Occipital lobe (tissue), 3 donors: ENCODE measurements at places on chromosomes 12 and 14. TPM values are rescaled to one million over a fixed set of nuclear protein-coding genes. Genes with fewer than 3 reads are reported as not detected.
A peak's percentile ranks its signal among the peaks of the same experiment; 100 is the strongest.

GRCh38 chr12:125412506-125412905 is 347.3 kb downstream of the AACS start:
- DNase-seq: peak; percentile 44

DNA sequence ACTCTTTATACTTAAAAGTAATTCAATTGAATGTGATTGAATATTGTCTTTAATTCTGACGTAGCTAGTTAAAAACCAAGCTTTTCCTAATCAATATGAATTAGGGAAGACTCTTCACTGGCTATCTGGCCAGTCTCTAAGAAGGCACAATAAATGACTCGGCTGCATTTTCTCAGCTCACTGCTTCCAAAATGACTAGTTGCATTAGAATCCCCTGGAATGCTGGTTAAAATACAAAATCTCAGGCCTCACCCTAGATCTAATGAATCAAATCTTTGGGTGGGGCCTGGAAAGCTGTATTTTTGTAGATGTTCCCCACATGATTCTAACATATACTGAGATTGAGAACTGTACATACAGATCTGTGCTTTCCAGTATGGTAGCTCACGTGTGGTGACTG is 242.1 kb downstream of the CHST11 start:
- DNase-seq: no peak

DNA sequence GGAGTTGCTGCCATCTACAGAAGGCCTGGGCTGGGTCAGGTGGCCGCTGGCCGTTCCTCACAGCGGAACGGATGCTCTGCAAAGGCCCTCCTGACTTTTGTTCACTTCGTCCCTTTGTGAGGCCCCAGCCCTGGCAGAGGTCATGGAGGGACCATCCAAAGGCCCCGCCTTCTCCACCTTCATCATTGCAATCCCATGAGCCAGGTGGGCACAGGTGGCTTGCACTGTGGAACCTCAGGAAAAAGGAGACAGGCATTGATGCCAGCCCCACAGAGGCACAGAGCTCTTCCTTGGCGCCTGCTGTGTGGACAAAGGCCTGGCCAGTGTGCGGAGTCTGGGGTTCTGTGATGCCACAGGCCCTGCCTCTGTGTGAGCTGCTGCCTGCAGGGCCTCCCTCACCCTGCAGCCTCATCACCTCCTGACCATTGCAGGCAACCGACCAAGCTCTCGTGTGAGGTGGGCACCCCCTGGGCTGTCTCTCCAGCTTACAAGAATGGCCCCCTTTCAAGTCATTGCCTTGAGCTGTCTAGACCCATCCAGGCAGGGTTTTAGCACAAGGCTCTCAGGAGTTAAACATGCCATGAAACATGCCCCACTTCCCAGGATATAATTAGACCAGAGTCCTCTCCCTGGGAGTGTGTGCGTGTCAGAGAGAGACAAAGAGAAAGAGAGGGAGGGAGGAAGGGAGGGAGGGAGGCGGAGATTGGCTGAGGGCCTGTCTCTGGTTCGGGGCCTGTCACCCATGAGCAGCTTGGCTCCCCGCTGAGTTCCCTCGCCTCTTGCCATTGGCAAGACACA is 19.3 kb downstream of the NFKBIA start:
- DNase-seq: peak; percentile 85

GRCh38 chr12:70354787-70355186 is 11.3 kb upstream of the KCNMB4 start:
- no peak for DNase-seq

- DNase-seq: no peak
Observed at GRCh38 chr14:64673316-64673715, 30.9 kb upstream of the PLEKHG3 start.

- DNase-seq: no peak
Observed at GRCh38 chr12:95522692-95523091, 28.6 kb downstream of the USP44 start.

- no peak for DNase-seq
Observed at GRCh38 chr12:123989168-123989567, 16.2 kb downstream of the ZNF664 start.

DNA sequence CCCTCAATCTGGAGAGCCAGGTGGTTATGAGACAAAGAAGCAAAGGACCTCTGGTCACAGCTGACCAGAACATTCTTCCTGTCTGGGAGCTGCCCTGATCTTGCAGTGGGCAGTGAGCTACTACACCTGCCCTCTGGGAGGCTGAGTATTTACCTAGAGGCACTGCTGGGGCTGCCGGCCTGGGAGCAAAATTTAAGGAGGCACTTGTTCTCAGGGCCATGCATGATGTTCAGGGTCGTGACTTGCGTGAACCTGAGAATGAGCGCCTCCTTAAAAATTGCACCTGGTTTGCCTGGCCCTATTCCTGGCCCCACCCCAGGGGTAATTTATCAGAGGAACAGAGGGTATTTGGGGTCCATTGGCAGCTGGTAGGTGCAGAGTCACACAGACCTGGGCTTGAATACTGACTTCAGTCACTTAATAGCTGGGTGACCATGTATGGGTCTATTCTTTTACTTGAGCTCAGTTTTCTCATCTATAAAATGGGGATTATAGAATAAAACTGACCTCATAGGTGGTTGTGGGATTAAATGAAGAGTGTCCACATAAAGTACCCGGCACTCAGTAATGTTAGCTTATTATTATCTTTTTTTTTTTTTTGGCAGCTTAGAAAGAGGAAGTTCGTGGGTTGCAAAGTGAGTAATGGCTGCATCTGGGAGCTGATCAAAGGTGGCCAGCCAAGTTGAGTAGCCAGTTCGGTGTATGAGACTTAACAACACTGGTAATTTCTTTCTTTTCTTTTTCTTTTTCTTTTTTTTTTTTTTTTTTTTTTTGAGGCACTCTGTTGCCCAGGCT is 107.4 kb upstream of the MED13L start:
- no peak for DNase-seq

DNA sequence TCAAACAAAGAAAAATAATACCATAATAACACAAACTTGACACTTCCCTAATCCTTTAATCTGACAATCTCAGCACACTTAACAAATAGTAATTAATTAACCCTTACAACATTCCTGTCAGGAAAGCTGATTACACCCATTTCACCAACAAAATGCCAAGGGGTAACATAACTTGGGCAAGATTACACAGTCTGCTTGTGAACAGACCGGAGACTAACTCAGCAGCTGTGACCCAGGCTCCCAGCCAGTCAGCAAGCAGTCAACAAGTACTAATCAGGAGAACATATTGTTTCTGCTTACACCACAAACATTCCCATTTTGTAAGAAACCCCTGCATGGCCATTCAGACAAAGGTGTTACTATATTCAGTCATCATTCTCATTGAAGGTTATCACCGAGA is 592.5 kb upstream of the FLRT2 start:
- no peak for DNase-seq

Gene SMCO2
- 0.78 TPM for total RNA-seq

- no peak for DNase-seq
Observed at GRCh38 chr12:66240096-66240820, 51.2 kb downstream of the IRAK3 start.

Gene POC1B
- total RNA-seq: 15.6 TPM

- no peak for DNase-seq
Observed at GRCh38 chr12:42270596-42270995, 32.5 kb upstream of the YAF2 start.

DNA sequence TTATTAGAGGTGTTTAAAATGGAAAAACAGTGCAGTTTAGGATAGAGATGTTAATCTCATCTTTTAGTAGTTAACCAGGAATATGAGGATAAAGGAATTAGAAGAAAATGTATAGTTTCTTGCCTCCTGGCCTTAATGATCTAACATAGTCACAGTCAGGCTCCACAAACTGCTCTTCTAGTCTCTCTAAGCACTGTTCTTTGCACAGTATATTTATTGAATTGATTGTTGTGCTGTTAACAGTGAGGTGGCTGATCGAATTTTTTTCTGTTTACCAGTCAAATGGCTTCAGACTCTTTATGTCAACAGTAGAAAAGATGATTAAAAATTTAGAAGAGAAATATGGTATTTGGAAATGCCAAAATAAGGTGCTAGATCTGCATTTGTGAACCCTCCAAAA is 37.8 kb downstream of the ATF7IP start:
- DNase-seq: no peak

DNA sequence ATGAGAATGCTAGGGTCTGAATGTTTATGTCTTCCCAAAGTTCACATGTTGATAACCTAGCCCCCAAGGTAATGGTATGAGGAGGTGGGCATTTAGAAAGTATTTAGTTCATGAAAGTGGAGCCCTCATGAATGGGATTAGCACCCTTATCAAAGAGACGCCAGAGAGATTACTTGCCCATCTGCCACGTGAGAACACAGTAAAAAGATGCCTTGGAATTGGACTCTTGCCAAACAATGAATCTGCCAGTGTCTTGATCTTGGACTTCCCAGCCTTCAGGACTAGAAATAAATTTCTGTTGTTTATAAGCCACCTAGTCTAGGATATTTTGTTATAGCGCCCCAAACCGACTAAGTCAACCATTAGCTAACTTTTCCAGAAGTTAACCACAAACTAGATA is 92.0 kb upstream of the SLC38A4 start:
- no peak for DNase-seq

Gene CDK2
- total RNA-seq: 6.7 TPM

Gene MYF6
- 0.47 TPM for total RNA-seq

DNA sequence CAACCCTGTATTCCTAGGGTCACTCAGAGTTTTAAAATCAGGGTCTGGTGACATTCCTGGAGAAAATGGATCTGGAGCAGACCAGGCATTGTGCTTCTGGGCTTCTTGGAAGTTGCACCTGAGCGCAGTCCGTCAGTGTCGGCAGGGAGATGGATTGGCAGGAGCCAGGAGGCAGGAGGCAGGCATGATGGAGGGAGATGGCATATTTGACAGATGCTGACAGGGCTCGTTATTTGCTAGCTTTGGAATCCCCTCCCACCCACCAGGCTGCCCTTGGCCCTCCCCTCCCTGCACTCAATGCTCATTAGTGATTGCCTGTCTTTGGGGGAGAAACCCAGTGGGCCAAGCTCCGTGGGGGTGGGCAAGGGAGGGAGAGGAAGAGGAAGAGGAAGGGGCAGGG is 4.7 kb downstream of the CISTR start:
- no peak for DNase-seq

Gene KIF5A
- total RNA-seq: 50.2 TPM

Gene ZDHHC22
- 12.0 TPM for total RNA-seq

- no peak for DNase-seq
Observed at GRCh38 chr14:88904864-88905263, 80.4 kb downstream of the TTC8 start.

DNA sequence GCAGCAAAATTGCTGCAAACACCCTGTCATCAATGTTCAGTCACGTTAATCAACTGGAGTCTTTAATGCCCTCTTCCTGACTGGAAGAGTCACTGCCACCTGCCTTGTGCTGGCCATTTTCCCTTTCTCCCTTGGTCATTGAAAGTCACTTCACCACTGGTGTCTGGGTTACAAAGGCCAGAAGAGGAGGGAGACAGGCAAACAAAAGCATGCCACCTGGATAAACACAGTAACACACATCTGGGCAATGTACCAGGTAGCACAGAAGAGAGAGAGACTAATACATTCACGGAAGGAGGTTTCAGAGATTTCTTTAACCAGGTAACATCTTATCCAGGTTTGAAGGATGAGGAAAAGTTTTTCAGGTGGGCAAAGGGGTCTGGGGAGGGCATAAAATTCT is 32.7 kb downstream of the GPHB5 start:
- DNase-seq: no peak

Gene ZNF219
- total RNA-seq: 9.7 TPM

DNA sequence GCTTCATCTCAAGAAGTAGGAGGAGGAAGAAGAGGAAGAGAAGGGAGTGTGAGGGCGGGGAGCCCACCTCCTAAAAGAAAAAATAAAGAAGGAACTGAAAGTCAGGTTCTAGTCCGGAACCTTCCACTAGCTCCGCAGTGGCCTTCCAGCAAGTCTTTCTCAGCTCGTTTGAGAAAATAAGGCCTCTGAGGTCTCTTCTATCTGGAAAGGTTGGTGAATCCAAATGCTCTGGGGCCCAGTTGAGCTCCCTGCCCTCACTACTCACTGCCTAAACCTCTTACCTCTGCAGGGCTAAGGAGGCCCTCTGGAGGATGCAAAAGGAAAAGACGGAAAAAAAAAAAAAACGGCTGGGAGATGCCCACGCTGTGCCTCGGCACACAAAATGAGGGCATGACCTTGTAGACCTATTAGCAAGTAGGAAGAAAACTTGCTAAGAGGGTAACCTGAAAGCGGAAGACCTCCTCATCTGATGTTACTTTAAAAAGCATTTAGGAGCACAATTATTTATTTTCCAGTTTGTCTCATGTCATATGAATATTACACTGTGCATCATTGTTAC is 35.9 kb downstream of the FBLN5 start:
- no peak for DNase-seq

GRCh38 chr12:52361553-52361952 is 5.7 kb downstream of the KRT85 start:
- no peak for DNase-seq

DNA sequence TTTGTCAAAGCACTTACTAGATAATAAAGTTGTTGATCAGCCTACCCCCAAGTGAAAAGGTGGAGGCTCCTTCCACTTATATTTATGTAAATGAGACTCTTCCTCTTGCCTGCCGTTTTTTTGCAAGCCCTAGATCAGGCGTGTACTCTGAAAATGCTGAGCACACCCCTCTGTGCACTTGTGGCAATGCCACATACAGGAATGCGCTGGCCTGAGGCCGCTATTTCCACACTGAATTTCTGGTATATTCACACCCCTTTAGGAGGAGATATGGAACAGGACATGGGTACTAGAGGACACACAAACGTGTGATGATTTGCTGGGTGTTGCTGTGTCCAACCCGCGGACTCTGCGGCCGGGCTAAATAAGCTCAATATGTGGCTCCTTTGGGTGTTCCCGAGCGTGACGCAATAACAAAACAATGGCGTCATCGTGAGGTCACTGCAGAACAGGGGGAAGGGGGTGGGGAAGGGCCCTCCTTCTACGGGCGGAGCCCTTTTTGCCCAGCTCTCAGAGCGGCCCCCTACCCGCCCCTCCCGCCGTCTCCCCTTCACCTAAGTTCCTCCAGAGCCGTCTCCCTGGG is 554 bp upstream of the TSPAN31 start:
- DNase-seq: no peak

- no peak for DNase-seq
Observed at GRCh38 chr14:101810897-101811621, 49.5 kb downstream of the PPP2R5C start.

Gene VRTN
- not detected for total RNA-seq

GRCh38 chr12:68378872-68379606 is 46.9 kb upstream of the MDM1 start:
- DNase-seq: no peak

Gene ERP27
- total RNA-seq: not detected

GRCh38 chr12:127063339-127064072 is 1203.5 kb upstream of the TMEM132C start:
- no peak for DNase-seq

Gene CARMIL3
- total RNA-seq: 24.2 TPM

Gene RNFT2
- total RNA-seq: 36.0 TPM

DNA sequence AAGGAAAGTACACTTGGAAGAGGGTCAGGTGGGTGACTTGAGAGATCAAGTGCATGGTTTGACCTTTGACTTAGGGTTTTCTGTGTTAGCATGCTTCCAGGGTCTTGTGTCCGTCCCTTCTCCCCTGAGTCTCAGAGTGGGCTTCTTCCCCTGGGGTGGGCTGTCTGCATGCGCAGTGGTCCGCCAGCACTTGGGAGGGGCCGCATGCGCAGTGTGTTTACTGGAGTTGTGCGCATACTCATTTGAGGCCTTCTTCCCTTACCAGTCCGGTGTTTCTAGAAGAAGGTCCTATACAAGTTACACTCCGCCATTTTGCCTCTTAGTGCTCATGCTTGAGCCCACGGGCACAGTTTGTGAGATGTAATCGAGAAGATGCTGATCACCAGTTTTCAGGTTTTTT is 58.5 kb downstream of the RIN3 start:
- no peak for DNase-seq

- DNase-seq: no peak
Observed at GRCh38 chr14:61503167-61503801, 181.9 kb downstream of the PRKCH start.

- DNase-seq: no peak
Observed at GRCh38 chr12:1915082-1915968, 3.1 kb downstream of the CACNA2D4 start.
